Retina (tissue), 1 donor: ENCODE measurements at places on chromosomes 6 and 20.

DNA sequence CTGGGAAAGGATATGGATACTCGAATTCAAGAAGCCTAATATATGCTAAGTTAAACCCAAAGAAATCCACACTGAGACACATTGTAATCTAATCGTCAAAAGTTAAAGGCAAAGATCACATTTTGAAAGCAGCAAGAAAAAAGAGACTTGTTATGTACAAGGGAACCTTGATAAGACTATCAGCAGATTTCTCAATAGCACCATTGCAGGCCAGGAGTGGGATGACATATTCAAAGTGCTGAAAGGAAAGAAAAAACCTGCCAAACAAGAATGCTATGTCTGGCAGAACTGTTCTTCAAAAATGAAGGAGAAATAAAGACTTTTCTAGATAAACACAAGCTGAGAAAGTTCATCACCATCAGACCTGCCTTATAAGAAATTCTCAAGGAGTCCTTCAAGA, 75.2 kb downstream of the COL21A1 start:
- DNase-seq: no peak

DNA sequence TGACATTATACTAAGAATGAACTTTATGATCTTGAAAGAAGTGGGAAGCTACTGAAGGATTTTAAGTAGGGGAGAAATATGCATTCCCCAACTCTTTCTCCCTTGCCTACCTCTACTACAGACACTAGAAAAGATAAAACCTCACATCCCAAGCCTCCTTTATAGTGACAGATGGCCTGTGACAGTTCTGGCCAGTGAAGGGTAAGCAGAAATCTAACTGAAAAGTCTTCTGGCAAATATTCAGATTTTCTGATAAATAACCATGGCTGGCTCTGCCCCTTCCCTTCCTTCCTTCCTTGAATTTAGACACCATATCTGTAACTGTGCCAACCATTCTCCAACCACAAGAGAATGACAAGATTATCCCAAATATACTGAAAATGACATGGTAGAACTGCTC, 10.2 kb upstream of the BEND6 start:
- DNase-seq: no peak

GRCh38 chr6:17633465-17634188, 33.5 kb downstream of the FAM8A1 start:
- no peak for DNase-seq

DNA sequence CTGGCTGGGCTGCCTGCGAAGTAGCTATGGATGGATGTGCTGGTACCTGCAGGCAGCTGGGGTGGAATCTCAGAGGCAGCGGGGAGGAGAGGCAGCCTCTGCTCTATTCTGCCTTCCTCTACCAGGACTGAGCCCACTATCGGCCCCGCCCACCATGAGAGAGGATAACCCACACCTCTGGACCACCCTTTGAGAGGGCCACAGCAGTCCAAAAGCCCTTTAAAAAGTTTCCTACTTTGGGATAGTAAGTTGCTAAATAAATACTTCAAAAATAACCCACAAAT, 36.1 kb downstream of the EZR start:
- DNase-seq: no peak

- DNase-seq: no peak
Observed at GRCh38 chr6:131116755-131117360, 18.4 kb upstream of the AKAP7 start.

GRCh38 chr6:114096561-114097172, 125.7 kb upstream of the HDAC2 start:
- DNase-seq: peak; percentile 17

GRCh38 chr6:169967687-169968086, 216.3 kb downstream of the ERMARD start:
- DNase-seq: no peak

DNA sequence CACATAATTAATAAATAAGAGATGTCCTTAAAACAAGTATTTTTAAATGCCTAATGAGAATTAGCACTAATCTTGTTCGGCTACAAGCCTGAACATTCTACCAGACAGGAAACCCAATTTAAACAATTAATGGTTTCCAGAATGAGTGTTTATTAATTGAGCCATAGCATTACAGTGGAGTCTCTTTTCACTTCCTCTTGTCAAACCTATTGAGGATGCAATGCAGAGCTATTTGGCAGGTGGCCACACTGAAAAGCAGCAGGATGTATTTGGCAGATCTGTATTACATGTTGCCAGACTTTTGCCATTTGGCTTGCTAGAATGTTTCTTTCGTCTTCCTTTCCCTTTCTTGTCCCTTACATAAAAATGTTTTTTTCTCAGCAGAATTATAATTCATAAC, 475.2 kb upstream of the MARCKS start:
- no peak for DNase-seq

DNA sequence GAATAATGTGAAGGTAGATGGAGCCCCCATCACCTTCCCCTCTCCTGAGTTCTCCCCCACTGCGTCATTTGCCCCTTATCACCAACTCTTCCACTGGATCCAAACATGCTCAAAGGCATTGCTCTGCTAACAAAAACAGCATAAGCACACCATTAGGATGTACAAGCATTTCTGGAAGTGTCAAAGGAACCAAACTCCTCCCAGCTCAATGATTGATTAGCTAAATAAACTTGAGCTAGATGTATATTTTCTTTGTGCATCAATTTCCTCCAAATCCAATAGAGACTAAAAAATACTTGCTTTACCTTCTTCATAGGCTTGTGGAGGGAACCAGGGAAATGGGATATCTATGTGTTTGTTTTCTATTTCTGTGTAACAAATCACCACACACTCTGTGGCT, 248.4 kb upstream of the JARID2 start:
- no peak for DNase-seq

GRCh38 chr6:89251170-89251569, 34.0 kb upstream of the GABRR1 start:
- no peak for DNase-seq

DNA sequence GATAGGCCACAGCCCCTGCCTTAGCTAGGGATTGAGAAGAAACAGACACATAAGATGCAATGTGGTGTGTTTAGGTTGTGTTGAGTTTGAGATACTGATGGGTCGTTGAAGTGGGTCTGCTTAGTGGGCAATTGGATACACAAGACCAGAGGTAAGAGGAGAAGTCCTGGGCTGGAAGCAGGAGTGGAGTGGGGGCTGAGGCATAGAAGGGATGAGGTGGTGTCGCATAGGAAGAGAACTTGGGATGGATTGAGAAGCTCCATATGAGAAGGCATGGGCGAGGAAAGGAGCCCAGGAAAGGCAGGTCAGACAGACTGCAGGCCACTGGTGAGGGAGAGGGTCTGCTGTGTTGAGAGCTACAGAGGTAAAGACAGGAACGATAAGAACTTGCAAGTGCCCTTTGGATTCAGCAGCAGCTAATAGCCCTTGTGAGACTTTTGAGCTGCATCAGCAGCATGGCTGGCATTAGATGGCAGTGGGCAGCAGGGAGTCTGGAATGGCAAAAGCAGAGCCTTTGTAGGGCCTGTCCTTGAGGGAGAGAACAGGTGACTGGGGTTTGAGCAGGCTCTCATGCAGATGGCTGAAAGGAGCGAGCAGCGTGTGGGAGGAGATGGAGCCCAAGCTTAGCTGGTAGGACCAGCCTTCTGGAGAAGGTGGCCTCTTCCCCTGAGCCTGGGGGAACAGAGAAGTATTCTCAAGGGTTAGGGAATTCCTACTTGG, 33.2 kb downstream of the PLCG1 start:
- no peak for DNase-seq

- DNase-seq: peak; percentile 40
Observed at GRCh38 chr6:13709689-13710551, 1.7 kb downstream of the RANBP9 start.

DNA sequence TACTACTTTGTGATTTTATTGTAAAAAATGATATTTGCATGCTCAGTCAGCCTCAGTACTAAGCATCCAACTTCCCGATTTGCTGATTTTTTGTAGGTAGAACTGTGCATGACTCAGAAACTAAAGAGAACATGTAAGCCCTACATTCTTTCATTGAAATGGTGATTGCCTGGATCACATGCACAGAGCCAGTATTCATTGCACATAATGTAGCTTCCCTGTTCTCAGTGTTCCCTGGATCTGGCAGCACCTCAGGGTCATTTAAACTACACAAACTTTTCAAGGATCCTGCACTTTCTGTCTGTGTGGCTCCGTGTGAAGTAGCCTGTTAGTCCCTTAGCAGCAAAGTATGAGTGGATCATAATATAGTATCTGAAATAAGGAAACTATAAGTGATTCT, 422.9 kb upstream of the AGPAT4 start:
- DNase-seq: no peak

DNA sequence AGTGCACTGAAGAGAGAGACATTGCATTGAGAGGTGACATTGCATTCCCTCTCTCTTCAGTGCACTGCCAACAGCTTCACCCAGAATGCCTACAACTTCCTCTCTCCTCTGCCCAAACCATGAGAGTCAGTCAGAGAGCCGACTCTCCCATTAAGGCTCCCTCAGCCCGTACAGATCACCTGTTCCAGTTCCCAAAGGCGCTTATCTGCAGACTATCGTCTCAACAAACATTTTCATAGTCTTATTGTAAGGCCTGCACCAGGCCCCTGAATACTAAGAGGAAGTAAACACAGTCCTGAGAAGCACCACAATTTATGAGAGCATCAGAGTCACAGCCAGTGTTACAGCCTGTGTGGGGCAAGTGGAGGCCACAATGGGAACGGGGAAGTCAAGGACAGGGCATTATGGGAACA, 53.7 kb downstream of the GFOD1 start:
- no peak for DNase-seq

DNA sequence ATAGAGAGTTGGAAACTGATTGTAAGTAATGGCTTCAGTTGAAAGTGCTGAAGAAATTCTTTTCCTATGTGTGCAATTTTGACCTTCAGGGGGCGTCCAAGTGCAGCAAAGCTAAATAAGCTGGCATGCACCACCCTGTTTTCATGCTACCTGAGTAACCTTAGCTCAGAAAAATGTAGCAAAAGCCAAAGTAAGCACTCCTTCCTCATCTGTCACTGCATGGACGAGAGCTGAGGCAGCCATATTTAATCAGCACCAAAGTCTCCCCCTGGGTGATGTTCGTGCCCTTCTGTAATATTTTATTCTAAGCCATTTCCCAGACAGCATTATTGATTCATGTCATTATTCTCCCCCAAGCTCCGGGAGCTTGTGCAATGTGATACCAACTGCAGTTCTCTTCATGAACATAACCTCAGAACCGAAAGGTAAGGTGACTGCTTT, 123.1 kb downstream of the RPS12 start:
- DNase-seq: peak; percentile 48

GRCh38 chr6:31420546-31420945, 17.2 kb downstream of the MICA start:
- no peak for DNase-seq

- DNase-seq: no peak
Observed at GRCh38 chr6:106666282-106667021, 37.1 kb downstream of the QRSL1 start.

GRCh38 chr6:147141711-147142308, 62.4 kb upstream of the STXBP5 start:
- DNase-seq: no peak

- DNase-seq: peak; percentile 70
Observed at GRCh38 chr6:28816909-28817807, 106.6 kb downstream of the TRIM27 start.

DNA sequence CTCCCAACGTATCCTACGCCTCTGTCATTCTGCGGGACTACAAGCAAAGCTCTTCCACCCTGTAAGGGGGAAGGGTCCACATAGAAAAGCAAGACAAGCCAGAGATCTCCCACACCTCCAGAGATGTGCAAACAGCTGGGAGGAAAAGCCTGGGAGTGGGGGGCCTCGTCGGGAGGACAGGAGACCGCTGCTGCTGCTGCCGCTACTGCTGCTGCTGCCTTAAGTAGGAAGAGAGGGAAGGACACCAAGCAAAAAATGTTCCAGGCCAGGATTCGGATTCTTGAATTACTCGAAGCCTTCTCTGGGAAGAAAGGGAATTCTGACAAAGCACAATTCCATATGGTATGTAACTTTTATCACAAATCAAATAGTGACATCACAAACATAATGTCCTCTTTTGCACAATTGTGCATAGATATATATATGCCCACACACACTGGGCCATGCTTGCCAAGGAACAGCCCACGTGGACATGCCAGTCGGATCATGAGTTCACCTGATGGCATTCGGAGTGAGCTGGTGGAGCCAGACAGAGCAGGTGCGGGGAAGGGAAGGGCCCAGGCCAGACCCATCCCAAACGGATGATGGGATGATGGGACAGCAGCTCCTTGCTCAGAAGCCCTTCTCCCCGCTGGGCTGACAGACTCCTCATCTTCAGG, 108.8 kb upstream of the RAB32 start:
- no peak for DNase-seq

DNA sequence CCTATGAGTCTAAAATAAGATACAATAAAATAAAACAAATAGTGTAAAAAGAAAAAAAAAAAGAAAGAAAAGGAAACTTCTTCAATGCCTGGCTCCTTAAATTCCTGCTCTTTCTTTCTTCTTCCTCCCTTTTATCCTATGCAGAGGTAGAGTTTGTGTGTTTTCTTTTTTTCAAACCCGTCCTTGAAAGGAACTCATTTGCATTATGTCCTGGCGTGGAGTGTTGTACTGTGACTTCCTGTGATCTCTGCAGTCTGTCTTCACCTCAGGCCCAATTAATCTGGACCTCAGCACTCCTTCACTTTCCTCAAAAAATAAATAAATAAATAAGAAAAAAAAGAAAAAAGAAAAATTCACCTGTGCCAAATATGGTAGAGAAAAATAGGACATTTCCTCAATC, 541.9 kb upstream of the SPTLC3 start:
- DNase-seq: no peak

GRCh38 chr6:147441751-147442150, 66.7 kb upstream of the SAMD5 start:
- DNase-seq: no peak

DNA sequence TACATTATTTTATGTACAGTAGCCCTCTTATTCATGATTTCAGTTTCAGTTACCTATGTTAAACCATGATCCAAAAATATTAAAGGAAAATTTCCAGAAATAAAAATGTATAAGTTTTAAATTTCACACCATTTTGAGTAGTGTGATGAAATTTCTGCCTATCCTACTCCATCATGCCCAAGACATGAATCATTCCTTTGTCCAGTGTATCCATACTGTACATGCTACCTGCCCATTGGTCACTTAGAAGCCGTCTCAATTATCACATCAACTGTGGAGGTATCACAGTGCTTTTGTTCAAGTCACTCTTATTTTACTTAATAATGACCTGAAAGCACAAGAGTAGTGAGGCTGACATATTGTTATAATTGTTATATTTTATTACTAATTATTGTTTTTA, 32.3 kb upstream of the PLCB4 start:
- no peak for DNase-seq

DNA sequence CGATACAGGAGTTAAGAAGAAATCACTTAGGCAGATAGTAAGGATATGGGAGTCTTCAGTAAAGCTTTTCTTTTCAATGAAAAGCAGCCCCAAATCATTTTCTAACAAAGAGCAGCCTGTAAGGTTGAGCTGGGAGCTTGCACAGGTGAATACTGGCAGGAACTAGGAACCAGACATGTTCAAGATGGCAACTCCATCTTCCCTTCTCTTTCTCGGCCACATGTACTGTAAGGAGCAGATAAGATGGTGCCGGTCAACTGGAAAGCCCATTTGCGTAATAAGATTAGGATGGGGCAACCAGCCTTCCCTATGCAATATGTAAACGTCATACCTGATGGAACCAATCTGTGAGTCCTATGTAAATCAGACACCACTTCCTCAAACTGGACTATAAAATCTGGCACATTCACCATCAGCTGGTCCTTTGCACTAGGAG, 46.2 kb upstream of the RNGTT start:
- DNase-seq: no peak
